Small intestine (tissue), 16 donors: ENCODE measurements at places on chromosomes 6 and 20. TPM values are rescaled to one million over a fixed set of nuclear protein-coding genes. Genes with fewer than 3 reads are reported as not detected.

The ELOVL4 gene
- polyA plus RNA-seq, result 1.6 TPM

The TSBP1 gene
- polyA plus RNA-seq, result not detected

The PDE7B gene
- 0.22 TPM for polyA plus RNA-seq

The FUCA2 gene
- polyA plus RNA-seq, result 173 TPM

The LBP gene
- not detected for polyA plus RNA-seq

The FAM217A gene
- not detected for polyA plus RNA-seq

The EPB41L1 gene
- polyA plus RNA-seq, result 11.0 TPM

The NR2E1 gene
- not detected for polyA plus RNA-seq

The B3GALT4 gene
- 14.5 TPM for polyA plus RNA-seq

The PSORS1C2 gene
- not detected for polyA plus RNA-seq

The HRH3 gene
- polyA plus RNA-seq, result not detected

The TRIM15 gene
- polyA plus RNA-seq, result 83.6 TPM

DNA sequence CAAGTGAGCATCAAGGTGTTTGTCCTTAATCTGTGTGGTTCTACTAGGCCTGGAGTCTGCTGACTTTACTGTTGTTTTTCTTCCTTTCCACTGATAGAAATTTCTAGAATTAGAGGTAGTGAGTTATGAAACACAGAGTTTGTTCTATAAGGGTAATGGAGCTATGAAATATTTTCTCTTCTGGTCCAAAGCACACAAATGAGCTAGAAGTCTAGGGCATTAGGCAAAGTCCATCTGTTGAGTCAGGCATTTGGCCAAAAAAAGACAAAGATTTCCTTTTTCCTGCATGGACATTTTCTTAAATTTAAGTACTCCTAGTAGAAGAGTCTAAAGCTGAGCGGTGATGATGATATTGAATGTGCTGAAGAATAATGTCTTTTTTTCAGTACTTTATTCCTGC, 174.3 kb upstream of the STXBP5 start:
- DNase-seq, result no peak

- DNase-seq, result no peak
Observed at GRCh38 chr20:25510721-25511120, 74.6 kb downstream of the NINL start.

DNA sequence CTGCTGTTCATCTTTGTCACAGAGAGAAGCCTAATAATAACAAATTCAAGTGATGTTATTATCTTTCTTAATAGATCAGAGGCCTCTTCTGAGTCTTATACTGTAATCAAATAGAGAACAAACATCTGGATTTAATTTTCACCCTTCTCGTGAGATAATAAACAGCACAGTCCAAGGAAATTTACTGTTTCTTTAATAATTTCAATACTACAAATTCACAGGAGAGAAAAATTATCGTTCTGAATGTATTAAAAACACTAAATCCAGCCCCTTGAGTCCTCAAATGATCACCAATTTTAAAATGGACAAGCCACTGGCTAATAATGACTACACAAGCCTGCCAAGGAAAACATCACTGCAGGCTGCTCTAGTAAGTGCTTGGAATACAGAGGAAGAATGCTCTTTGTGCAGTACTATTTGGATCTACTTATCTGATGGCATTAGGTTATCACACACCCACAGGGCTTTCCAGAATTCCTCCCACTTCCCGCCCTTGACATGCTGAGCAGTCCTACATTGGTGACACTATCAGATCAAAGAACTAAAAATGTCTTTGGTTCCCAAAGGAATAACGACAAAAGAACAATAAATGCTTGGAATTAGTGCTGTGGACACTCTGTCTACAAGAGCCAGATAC, 38.1 kb downstream of the SYNE1 start:
- no peak for DNase-seq

- no peak for DNase-seq
Observed at GRCh38 chr6:76264468-76264867, 192.0 kb upstream of the IMPG1 start.

- DNase-seq, result no peak
Observed at GRCh38 chr6:39362487-39362865, 40.0 kb upstream of the KCNK16 start.

GRCh38 chr6:6685249-6686040, 96.9 kb downstream of the LY86 start:
- DNase-seq, result no peak

DNA sequence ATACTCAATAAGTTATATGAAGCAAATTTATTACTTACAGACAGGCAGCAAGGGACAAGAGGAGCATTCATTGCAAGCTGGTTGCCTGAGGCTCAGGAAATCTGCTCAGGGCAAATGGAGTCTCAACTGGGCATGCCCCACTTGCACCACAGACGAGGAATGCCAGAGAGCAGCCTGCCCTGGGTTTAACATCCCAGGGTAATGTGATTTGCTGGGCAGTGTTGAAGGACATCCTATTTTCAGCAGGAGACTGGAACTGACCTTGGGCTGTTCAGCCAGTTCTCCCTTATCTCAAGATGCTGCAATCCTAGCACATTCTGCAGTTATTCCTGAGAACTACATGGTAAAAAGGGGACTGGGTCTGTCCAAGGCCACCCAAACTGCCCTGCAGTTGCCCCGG, 3.8 kb upstream of the ENTPD6 start:
- DNase-seq, result no peak

DNA sequence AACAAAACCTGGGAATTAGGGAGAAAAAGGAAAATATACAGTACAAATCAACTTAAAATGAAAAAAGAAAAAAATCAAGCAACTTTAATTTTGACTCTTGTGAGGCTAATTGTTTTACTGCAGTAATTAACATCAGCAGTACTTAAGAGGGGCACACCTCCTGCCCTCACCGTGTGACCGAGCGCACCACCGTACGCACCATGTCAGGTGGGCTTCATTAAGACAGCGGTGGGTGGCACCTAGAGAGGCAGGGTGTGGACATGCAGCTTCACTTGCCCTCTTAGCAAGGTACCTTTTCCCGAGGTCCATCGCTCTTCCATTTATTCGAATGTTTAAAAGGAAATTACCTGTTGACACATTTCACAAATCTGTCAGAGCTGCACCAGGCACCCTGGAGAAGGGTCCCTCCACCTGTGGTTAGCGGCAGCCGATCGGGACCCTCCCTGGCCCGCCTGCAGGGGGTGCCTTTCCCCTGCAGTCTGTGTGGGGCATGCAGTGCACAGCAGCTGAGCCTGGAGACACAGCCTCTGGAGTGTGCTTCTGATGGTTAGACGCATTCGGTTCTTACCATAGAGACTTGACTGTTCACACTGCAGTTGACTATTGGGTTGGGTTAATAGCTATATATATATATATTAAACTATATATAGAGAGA, 184.1 kb downstream of the TMEM242 start:
- no peak for DNase-seq

GRCh38 chr20:1720226-1720625, 62.6 kb upstream of the SIRPG start:
- no peak for DNase-seq

DNA sequence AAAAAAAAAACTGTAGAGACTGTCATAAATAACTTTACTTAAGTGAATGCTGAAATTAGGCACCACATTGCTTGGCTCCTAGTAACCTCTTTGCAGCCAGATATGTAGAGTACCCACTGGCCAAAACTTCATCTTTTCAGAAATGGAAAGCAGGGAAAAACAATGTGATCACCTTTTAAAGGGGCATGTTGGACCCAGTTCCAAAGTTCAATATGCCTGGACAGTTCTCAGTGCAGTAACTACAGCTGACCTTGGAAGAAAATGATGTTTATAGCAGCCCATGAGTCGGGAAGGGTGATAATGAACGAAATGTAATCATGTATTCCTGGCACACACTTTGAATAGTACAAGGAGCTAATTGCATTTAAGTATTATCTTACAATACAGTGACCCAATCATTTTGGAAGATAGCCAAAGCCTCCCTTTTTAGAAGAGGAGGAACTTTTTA, 93.6 kb upstream of the TAB2 start:
- peak; percentile 66 for DNase-seq

GRCh38 chr20:34324541-34324940, 21.4 kb upstream of the AHCY start:
- no peak for DNase-seq

DNA sequence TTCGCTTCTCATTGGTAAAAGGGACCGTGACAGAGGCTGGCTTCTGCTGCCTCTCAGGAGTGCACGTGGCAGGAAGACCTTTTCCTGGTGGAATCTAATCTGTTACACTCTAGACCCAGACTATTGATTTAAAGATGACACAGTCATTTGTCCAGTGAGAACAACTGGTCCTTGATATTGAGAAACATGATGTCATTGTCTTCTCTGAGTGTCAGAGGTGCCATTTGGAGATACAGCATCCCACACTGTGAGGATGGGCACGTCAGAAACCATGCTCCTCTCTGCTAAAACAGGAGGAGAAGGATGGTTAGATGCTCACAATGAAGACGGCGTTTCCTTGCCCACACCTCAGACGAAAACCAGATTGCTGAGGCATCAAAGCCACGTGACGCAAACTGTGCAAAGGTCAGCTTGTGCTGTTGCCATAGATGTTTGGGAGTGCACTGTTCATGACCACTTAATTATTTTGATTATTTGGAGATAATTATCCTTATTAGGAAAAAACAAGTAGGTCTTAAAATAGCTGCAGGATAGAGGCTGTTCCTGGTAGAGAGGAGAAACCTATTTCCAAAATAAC, 169.0 kb downstream of the SMOC2 start:
- DNase-seq, result peak; percentile 67
